Pancreas (tissue), 10 donors: ENCODE measurements at places on chromosomes 1 and 21.

DNA sequence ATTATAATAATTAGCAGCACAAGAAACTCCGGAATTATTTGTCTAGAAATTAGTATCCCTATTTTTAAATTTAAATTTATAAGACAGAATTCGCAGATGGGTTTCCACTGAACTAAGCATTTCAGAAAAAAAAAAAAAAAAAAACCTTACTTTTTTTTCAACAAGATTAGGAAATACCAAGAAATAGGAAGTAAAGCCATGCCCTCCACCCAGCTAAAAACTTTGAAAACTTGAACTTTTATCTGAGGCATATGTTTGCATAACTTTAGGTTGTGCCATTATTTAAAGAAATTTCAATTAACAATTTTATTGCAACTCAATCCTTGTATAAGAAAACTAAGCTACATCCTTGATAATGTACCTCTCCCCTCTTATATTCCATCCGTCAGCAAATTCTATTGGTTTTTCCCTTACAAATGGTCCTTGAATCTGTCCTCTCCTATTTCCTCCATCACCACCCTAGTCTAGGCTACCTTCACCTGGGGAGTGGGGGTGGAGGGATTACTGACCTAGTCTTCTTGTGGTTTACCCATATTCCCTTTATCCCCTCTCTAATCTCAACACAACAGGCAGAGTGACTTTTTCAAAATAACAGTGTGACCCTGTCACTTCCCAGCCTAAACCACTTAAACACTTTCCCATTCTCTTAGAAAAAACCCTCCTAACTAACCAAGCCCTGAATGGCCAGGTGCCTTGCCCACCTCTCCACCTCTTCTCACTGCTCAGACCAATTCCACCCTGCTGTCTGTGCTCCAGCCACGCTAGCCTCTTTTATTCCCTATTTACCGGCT is 1.4 kb upstream of the EVI5 start:
- no peak for DNase-seq

DNA sequence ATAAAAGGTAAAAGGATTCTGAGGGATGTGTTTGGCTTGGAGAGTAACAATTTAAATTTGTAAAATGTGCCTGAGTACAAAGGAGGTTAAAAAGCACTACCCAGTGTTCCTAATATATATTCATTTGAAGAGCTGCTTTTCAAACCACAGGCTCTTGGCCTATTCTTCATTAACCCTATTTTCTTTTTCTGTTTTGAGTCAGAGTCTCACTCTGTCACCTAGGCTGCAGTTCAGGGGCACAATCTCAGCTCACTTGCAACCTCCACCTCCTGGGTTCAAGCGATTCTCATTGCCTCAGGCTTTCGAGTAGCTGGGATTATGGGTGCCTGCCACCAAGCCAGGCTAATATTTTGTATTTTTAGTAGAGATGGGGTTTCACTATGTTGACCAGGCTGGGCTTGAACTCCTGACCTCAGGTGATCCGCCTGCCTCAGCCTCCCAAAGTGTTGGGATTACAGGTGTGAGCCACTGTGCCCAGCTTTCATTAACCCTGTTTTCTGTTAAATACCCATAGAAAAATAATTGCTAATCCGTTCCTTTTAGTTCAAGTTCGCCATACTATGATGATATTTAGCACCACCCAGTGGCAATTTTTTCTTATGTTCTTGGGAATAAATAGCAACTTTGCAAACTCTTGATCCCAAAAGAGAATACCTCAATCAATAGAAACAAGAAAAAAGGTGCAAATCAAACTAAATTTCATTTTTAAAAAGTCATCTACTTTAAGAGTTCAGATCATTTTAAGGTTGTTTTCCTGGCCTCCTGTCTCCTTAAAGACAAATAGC is 30.5 kb downstream of the ZBTB8OS start:
- DNase-seq, result no peak

GRCh38 chr1:239719642-239720258 is 333.4 kb downstream of the CHRM3 start:
- DNase-seq, result no peak

DNA sequence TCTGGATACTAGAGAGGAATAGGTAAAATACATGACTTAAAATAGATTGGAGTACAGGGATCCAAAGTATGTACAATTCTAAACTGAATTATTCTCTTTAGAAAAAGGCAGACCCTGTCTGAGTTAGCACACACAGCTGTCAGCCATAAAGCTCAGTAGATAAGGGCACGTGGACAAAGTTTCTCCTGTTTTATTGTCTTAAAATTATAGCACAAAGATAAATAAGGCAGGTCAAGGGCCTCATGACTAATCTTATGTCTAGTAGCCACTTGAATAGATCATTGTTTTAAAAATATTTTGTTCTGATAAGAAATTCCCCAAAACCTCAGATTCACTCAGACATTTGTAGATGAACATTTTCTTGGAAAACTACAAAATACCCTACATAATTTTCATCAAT is 205.2 kb downstream of the ZP4 start:
- no peak for DNase-seq

DNA sequence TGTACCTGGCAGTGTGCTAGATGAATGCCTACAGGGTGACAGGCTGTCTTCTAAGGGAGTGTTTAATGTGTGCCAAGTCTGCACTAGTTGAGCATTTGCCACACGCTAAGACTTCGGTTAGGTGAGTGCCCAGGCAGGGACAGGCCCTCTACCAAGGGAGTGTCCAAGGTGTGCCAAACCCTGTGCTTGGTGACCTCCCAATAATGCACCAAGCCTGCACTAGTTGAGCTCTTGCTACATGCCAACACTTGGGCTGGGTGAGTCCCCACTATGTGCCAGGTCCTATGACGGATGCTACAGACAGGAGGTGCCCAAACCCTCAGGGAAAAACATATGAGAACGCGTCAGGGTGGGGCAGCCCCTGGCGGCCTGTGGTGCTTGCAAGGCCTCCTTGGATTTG is 10.8 kb downstream of the SLC6A9 start:
- DNase-seq, result no peak
